ENCODE measurements at places on chromosomes 2 and 18.
A peak's percentile ranks its signal among the peaks of the same experiment; 100 is the strongest.

DNA sequence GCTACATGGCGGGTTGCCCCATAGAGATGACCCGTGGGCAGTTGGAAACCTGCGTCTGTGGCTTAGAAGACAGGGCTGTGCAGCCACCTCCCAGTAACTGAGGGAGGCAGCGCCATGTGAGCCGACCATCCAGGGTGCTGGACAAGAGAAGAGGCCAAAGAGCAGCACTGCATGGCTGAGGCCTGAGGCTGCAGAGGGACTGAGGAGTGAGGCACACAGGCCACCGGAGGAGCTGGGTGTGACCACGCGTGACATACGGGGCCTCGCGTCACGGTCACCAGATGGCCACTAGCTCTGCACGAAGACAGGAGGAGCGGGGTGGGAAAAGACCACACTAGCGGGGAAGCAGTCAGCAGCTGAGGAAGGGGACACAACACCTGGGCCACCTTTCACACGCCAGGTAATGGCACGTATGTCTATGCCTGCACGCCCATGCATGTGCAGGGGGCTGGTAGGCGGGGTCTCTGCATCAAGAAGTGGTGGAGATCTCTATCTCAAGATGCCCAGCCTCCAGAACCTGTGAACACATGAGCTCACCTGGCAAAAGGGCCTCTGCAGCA is 61.4 kb downstream of the NDUFA10 start:
- DNase-seq = no peak

DNA sequence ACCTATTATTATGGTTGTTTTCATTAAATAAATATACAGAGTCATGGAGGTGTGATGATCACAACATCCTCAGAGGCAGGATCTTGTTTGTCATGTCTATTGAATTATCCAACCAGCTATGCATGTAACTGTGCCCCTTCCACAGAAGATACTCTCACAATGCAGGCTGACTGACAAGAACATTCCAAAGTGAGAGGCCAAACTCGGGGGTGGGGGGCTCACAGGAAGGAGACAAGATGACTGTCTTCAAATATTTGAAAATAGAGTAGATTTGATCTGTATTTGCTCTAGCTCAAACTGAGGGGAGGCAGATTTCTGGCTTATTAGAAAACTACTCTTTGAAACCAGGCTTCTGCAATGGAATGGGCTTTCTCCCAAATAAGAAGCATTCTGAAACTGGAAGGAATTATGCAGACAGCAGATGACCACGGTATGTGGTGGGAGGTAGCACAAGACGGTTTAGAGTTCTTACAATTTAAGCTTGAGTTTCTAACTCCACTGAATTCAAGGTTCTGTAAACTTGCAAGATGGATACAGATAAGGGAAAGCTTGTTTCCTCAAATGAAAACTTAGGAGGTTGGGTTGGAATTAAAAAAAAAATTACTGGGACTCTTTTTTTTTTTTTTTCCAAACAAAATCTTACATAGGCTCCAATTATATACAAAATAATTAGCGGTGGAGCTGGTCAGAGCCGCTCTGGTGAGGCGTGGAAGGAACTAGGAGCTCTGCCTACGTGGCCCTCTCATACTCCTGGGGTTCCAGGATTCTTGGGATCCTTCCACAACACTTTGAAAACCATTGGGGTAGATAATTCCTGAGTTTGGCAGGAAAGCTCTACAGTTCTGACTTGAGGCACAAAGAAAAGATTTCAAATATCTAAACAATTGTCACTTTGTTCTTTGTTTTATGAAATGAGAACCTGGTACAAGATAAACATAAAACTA is 79.3 kb downstream of the PLA2R1 start:
- peak; percentile 49 for DNase-seq

DNA sequence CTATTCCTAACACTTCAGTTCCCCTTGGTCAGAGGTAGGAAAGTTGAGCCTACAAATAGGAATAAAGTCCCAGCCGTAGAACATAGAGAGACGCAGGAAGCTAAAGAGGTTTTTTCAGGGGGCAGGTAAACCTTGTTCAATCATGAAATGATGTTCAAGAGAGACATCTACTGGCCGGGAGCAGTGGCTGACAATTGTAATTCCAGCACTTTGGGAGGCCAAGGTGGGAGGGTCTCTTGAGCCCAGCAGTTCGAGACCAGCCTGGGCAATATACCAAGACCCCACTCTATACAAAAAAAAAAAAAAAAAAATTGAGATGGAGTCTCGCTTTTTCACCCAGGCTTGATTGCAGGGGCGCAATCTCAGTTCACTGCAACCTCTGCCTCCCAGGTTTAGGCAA is 66.7 kb upstream of the DNAJC10 start:
- peak; percentile 32 for DNase-seq

DNA sequence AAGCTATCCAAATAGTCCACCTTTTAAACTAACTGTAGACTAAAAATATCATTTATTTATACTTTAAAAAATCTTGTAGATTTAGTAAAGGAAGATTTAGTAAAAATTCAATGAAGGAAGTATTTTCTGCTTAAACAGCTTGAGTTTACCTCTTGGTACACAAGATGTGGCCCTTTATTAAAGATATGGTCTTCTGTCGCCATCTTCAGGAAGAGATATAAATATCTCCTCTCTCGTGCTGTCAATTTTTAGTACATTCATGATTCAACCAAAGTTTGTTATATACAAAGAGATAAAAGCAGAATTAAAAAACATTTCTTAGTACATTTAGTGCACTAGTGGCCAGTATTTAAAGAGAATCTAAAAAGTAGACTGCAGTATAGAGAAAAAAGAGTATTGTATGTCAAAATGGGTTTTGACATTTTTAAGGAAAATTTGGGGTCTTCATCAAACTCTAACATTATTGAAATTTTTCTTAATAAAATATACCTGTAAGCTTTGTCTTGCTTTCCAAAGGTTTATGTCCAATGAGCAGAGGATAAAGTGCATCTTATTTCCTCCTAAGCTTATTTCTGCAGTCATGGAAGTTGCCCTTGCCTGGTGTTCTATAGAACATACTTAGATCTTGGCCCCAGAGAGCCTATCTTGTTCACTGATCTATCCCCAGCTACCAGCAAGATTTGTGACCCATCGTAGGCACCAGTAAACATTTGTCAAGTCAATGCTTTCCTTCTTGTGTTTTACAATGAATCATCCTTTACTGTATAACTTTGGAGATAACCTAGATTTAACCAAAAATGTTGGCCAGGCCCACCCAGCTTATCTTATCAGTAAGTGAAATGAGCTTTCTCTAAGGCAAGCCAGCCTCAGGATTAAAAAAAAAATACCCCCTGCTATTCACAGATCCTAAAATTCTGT is 18.5 kb upstream of the EML6 start:
- DNase-seq = peak; percentile 75

DNA sequence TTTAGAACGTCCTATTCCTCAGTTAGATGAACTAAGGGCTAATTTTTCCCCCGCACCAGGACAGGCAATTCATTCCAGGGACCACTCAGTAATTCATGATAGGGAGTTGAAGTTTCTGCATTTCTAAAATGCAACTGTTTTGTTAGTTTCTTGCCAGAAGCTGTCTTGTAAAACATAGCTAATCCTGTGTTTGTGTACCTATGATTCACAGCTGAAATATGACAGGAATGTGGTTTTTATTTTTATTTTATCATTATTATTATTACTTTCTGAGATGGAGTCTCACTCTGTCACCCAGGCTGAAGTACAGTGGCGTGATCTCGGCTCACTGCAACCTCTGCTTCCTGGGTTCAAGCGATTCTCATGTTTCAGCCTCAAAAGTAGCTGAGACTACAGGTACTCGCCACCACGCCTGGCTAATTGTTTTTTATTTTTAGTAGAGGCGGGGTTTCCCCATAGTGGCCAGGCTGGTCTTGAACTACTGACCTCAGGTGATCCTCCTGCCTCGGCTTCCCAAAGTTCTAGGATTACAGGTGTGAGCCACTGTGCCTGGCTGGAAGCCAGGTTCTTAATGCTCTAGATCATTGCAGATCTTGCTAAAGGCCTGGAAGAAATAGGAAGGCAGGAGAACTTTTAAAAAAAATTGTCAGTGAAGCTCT is 154.8 kb upstream of the FHL2 start:
- peak; percentile 55 for DNase-seq

- no peak for DNase-seq
Measured at GRCh38 chr2:179744401-179744800, 117.0 kb downstream of the ZNF385B start.

DNA sequence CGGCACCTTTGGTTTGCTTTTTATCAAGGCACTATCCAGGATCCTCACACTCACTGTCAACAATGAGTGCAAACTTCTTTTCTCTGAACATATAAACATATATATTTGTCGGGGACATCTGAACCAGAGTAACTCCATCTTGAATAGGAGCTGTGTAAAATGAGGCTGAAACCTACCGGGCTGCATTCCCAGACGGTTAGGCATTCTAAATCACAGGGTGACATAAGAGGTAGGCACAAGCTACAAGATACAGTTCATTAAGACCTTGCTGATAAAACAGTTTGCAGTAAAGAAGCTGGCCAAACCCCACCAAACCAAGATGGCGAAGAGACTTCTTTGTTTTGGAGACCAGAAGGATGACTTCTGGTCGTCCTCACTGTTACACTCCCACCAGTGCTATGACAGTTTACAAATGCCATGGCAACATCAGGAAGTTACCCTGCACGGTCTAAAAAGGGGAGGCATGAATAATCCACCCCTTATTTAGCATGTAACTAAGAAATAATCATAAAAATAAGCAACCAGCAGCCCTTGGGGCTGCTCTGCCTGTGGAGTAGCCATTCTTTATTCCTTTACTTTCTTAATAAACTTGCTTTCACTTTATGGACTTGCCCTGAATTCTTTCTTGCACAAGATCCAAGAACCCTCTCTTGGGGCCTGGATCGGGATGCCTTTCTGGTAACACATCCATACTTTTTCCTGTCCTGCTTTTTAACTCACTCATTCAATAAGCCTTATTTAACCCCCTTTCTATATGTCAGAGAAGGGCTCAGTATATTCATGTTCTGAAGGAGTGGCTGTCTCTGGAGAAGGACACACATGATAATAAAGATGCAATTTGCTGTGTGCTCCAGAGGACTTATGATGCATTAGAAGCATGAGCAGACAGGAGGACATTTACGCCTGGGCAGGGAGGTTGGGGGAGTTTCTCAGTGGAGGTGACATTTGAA is 65.4 kb downstream of the TACR1 start:
- peak; percentile 54 for DNase-seq

Data from fibroblast of skin of scalp (primary cell).